Activated T-helper 2 cell treated with anti-CD3 and anti-CD28 coated beads, Interferon-gamma antibody, Interleukin-2, Interleukin-4, amounts not matched to agents 10 μg/mL and 5 μg/mL and 100 μg/mL, durations not matched to agents 14 hours and 24 hours and 36 hours (primary cell): ENCODE measurements at places on chromosomes 7 and 10. TPM values are rescaled to one million over a fixed set of nuclear protein-coding genes. Genes with fewer than 3 reads are reported as not detected.

DNA sequence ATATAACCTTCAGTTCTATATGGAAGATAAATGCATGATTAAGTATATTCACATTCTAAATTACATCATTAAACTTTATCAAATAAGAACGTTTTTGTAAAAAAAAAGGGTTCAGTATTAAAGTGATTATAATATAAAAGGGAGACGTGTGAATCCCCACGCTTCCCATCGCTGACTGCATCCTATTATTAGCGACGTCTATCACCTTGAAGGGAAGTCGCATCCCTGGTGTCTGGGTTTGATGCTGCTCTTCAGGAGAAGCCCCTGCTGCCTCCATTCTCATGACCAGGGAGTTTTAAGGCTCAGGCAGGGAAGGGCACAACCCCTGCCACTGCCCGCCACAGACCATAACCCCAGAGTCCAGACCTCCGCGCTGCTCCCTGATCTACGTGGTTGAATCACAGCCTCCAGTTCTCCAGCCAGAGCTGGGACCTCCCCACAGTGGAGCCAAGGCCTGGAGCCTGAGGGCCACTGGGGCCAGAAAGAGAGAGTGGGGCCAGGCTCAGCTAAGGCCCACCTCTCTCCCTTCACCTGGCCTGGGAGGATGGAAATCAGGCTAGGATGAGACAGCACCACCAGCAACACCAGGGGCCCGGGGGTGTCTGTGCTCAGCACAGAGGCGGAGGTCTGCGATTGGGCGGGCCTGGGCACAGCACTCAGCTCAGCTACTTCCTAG lies 130.6 kb downstream of the TCERG1L start:
- DNase-seq: no peak

DNA sequence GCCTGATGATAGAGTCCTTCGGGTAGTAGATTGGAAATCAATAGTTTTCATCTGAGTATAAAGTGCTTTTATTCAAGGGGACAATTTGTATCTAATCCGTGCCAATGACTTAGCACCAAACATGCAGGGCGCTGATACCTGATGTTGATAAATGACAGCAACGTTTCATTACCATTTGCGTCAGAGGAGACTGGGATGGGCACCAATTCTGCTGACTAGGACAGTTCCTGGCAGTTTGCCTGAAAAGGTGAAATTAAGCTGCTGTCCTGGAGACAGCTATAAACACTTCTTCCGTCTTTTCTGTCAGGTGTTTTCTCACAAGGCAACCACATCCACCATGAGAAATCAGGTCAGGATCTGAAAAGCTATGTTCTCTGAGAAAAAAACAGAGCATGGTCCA lies 1136.4 kb downstream of the TYW1 start:
- DNase-seq: no peak

The LIPN gene
- not detected in 2 replicates for total RNA-seq

DNA sequence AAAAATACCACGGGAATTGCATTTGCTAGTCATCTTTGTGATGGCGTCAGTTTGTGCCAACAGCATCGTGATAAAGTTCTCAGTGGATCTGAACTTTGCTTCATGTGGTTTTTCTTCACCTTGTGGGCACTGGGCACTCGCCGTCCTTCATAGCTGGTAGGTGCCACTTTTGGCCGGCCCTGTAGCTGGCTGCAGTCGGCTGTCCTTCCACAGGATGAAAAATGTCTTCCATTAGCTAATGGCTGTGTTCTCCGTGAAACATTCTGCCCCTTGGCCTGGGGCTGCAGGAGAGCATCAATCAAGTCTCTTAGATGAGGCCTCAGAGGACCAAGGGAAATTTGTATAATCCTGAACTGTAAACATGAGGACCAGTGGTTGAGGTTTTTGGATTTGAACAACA lies 145.3 kb downstream of the DYNC1I1 start:
- DNase-seq: no peak

- DNase-seq: no peak
Measured at GRCh38 chr10:90813594-90814365, 44.1 kb downstream of the HTR7 start.

DNA sequence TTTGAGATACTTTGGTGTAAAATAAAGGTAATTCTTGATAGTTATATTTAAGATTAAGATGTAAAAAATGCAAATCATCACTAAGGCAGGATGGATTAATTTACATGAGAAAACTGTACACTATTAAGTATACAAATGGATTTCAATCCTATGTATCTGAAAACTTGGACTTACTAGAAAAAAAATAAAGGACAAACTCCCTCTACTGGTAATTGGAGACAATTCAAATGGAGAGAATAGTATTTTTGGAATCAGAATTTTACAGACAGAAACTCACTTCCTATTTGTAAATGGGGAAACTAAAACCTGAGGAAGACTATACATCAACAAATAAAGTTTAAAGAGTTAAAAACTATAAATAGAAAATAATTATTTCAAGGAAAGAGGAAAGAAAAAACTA lies 62.6 kb downstream of the CUL2 start:
- DNase-seq: no peak

GRCh38 chr7:151017370-151017952 lies 6.8 kb downstream of the ATG9B start:
- no peak for DNase-seq

DNA sequence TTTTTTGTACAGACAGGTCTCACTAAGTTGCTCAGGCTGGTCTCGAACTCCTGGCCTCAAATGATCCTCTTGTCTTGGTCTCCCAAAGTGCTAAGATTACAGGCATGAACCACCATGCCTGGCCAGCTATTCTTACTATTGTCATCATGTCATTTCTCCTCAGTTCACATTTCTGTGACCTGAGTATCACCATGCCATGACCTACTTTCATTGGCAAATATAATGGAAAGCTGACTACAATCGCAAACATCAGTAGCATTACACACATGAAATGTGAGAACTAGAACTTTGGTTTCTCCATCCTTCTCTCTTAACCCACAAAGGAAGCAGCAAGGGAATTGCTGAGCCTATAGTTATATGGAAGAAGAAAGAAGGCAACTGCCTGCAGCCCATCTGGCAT lies 26.0 kb upstream of the WIPF3 start:
- DNase-seq: no peak

- DNase-seq: no peak
Measured at GRCh38 chr7:39321909-39322498, 244.2 kb upstream of the YAE1 start.
